Bronchus fibroblast of lung (primary cell): ENCODE measurements at places on chromosomes 2 and 18. TPM values are rescaled to one million over a fixed set of nuclear protein-coding genes. Genes with fewer than 3 reads are reported as not detected.

Gene CCDC142
- total RNA-seq = 6.4 and 10.6 TPM in 2 replicates

Gene TMEM178A
- total RNA-seq = 0.84 TPM in 1 of 2 replicates, not detected in the other

Gene SKOR2
- total RNA-seq = not detected in 2 replicates

Gene CYP20A1
- 12.8 and 17.3 TPM in 2 replicates for total RNA-seq

Gene FAM136A
- total RNA-seq = 28.4 and 36.0 TPM in 2 replicates

Gene UGT1A7
- total RNA-seq = not detected in 2 replicates

Gene UGT1A3
- total RNA-seq = not detected in 2 replicates

Gene SYT4
- not detected in 2 replicates for total RNA-seq

Gene DYNAP
- not detected in 2 replicates for total RNA-seq

Gene FBXO36
- total RNA-seq = 3.7 and 4.2 TPM in 2 replicates

Gene DLGAP1
- 0.34 and 0.45 TPM in 2 replicates for total RNA-seq

Gene IL36A
- not detected in 2 replicates for total RNA-seq

Gene STK39
- total RNA-seq = 11.7 and 14.8 TPM in 2 replicates

Gene GPR45
- total RNA-seq = not detected in 2 replicates

Gene C1GALT1C1L
- total RNA-seq = 0.50 and 1.0 TPM in 2 replicates

Gene QPCT
- 1.0 and 1.5 TPM in 2 replicates for total RNA-seq

Gene LCT
- total RNA-seq = not detected in 2 replicates

Gene DOK1
- 20.1 and 23.0 TPM in 2 replicates for total RNA-seq

Gene EMX1
- not detected in 2 replicates for total RNA-seq

Gene SP5
- not detected in 2 replicates for total RNA-seq

Gene PLCL1
- under 0.01 and 0.17 TPM in 2 replicates for total RNA-seq

Gene SPIRE1
- total RNA-seq = 9.7 and 10.4 TPM in 2 replicates

Gene DNAJC5G
- total RNA-seq = not detected in 2 replicates

Gene VAMP5
- total RNA-seq = 98.0 and 106 TPM in 2 replicates

Gene DSEL
- 18.0 and 21.5 TPM in 2 replicates for total RNA-seq

Gene D2HGDH
- 10.3 and 11.0 TPM in 2 replicates for total RNA-seq

Gene LONRF2
- total RNA-seq = under 0.01 TPM in 2 replicates

Gene SPP2
- not detected in 2 replicates for total RNA-seq

Gene SERPINB12
- not detected in 2 replicates for total RNA-seq

Gene OSBPL1A
- total RNA-seq = 20.0 and 20.5 TPM in 2 replicates

Gene MREG
- 1.3 and 2.0 TPM in 2 replicates for total RNA-seq
